ENCODE measurements at places on chromosomes 12 and 14. TPM values are rescaled to one million over a fixed set of nuclear protein-coding genes. Genes with fewer than 3 reads are reported as not detected.

CHST11 gene
- total RNA-seq: 29.0 TPM

- DNase-seq: no peak
Measured at GRCh38 chr12:119423285-119423684, 88.8 kb downstream of the CCDC60 start.

GRCh38 chr12:3225796-3226180, 148.6 kb downstream of the TSPAN9 start:
- no peak for DNase-seq

GRCh38 chr14:57462551-57462950, 31.1 kb downstream of the CCDC198 start:
- no peak for DNase-seq

DNA sequence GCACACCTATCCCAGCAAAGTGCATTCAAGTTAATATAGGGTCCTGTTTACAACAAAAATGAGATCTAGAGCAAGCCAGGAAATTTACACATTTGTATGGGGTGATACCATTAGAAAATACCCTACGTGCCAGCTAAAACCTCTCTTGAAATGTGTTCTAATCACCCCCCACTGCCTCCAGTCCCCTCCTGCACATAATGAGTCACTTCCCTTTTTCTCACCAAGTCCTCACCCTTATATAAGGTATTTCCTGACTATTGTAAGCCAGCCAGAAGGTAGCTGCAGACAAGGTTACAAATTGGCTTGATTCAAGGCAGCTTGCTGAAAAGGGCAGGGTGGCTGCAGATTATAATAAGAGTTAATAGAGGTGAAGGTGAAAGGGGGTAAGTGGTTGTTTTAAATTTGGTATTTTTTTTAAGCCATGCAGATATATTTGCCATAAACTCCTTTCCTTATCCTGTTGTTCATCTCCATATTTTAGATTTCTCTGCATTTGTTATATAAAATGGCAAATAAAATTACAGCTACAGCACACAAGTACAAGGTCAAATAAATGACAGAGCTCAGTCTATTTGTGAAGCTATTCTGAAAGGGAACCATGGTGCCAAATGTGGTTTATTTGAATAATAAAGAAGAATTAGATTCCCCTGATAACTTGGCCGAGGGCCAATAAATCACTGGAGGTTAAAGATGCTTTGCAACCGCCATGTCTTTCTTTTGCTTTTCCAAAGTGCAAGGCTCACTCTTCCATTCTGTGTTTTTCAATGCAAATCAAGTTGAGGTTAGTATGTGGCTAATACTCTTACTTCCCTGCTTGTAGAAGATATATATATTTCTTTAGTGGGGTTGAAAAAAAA, 385.9 kb downstream of the EGLN3 start:
- DNase-seq: no peak

POTEG gene
- total RNA-seq: not detected

KLRB1 gene
- not detected for total RNA-seq

DAAM1 gene
- 182 TPM for total RNA-seq

DNA sequence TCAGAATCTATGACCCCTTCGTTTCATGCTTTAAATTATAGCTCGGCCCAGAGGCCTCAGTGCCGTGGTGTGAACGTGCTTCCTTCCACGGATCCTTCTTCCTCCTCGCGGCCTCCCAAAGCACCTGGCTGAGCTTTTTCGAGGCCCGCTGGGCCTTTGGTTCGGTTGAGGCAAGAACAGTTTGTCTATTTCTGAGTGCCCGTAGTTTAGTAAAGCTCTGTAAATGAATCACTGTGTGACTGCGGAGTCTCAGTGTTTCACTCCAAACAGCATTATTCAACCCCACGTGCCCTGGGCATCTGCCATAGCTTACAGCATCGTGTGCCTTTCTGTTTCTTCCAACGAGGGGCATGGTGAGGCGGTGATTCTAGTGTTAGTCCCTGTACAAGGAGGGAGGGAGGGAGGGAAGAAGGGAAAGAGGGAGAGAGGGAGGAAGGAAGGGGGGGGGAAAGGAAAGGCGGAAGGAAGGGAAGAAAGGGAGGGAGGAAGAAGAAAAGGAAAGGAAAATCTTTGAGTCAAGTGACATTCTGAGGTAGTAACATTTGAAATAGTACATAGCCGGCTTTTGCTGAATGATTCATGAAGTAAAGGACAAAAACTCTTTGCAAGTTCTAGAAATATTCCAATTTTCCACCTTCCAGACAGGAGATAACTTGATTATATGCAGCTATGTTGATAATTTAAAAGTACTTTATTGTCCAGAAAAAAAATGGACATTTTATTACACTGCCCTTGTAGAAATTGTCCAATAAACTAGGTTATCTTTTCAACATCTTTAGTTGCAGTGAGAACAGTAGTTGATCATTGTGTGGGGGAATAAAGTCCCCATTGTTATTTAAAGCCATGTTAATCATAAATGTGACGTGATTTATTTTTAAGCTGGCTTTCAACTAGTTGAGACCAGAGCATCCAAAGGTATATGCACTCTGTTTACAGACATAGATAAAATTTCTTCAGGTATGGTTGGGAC, 1.2 kb upstream of the TRIM9 start:
- peak; percentile 70 for DNase-seq

DNA sequence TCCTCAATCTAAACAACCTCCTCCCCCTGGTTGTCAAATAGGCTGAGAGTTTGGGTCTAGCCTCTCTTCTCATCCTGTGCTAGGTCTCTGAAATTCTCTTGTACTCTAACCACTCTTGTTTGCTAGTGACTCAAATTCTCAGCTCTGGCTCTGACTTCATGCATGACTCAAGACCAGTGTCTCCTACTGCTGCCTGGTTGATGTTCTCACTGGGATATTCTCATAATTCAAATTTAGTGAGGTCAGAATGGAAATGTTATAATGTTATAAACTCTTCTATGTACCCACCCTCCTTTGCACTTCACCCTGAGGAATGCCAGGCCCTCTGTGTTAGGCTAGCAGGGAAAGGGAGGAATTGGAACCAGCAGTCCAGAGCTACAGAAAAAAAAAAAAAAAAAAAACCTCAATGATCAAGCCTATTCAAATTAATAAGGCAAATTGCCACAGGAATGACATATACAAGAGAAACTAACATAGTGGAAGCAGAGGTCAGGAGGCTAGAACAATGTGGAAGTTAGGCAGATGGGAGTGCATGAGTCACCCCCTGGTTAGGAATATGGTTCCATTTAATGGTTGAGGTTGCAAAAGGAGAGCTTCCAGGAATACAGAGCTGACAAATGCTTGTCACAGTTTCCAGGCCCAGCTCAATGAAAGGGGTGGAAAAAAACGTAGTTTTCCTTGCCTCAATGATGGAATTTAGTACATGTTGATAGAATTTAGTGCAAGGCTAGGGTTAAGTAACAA, 459.5 kb downstream of the RMST start:
- no peak for DNase-seq

FGF6 gene
- not detected for total RNA-seq

OAS1 gene
- total RNA-seq: 2.5 TPM

- DNase-seq: no peak
Measured at GRCh38 chr14:21475767-21476522, 814 bp downstream of the RAB2B start.

GRCh38 chr12:114852976-114853529, 169.1 kb upstream of the TBX3 start:
- no peak for DNase-seq

DNA sequence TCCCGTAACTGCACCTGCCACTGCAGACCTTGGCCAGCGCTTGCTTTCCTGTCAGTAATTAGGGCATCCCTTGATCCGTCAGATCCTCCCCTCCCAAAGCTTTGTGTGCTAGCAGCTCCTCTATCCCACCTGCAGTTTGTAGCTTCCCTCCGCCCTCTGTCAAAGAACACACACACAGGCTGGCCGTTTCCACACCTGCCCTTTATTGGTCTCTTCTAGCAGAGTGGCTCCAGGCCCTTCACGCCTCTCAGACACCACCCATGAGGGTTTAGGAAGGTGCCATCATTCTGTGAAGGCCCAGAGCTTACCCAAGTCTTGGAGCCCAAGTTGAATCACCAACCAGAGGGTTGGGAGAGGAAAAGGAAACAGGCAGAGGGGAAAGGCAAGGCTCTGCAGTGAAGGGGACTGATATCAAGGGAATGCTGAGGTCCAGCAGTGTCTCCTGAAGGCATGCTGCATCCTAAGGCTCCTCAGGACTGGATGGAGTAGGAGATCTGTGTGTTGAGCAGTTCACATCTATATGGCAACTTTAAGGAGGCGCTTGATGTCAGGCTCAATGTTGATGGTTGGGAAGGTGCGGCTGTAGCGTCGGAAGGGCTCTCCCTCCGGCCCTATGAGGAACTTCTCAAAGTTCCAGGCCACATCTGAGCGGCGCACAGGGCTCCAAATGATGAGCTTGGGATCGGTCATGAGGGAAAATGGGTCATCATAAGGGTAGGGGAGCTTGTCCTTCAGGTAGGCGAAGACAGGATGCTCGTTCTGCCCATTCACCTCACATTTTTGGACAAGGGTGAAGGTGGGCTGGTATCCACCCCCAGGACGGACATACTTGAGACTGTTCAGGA, 3.4 kb downstream of the GPX2 start:
- no peak for DNase-seq

DNA sequence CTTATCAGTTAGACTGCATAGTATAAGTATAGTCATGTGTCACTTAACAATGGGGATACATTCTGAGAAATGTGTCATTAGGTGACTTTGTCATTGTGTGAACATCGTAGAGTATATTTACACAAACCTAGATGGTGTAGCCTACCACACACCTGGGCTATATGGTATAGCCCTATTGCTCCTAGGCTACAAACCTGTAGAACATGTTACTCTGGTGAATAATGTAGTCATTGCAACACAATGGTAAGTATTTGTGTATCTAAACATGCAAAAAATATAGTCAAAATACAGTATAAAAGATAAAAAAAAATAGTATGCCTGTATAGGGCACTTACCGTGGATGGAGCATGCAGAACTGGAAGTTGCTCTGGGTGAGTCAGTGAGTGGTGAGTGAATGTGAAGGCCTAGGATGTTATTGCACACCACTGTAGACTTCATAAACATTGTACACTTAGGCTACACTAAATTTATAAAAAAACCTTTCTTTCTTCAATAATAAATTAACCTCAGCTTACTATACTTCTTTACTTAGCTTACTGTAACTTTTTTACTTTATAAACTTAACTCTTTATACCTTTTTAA, 40.3 kb upstream of the ANKS1B start:
- no peak for DNase-seq

DNA sequence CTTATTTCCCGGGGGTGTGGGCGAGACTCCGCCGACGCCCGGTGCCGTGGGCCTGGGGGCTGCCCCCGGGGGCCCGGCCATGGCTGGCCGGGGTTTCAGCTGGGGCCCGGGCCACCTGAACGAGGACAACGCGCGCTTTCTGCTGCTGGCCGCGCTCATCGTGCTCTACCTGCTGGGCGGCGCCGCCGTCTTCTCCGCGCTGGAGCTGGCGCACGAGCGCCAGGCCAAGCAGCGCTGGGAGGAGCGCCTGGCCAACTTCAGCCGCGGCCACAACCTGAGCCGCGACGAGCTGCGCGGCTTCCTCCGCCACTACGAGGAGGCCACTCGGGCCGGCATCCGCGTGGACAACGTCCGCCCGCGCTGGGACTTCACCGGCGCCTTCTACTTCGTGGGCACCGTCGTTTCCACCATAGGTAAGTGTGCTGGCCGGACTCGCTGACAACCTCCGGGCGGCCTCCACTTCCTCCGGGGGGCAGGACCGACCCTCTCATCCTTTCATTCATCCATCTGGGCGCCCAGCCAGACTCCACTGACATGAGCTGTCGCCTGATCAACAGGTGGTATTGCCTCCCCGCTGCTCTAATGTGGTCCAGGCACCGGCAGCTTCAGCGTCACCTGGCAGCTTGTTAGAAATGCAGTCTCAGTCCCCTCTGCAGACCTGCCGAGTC, 467 bp downstream of the KCNK13 start:
- no peak for DNase-seq

CFAP54 gene
- 5.9 TPM for total RNA-seq

IFNG gene
- total RNA-seq: not detected

SYCP3 gene
- 0.47 TPM for total RNA-seq

SLC7A8 gene
- 3.4 TPM for total RNA-seq

GRCh38 chr14:33570694-33571310, 380.1 kb downstream of the EGLN3 start:
- no peak for DNase-seq

CNTN1 gene
- total RNA-seq: 385 TPM

MYF6 gene
- 0.47 TPM for total RNA-seq

GRCh38 chr14:71591929-71592328, 340.3 kb upstream of the RGS6 start:
- DNase-seq: no peak

DNA sequence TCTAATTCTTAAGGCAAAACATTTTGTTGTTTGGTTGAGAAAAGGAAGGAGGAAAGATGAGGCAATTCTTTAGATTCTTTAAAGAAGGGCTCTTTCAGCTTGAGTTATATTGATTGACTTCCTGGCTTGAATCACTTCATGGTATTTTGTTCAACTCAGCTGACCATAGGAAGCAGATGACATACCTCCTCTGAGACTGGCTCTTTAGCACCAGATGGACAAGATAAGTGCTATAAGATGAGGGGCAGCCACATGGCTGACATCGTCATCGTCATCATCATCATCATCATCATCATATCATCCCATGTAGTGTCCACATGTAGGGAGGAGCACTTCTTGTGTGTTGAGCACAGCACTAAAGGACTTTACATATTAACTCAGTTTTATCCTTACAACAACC, 81.3 kb downstream of the SSPN start:
- no peak for DNase-seq

- no peak for DNase-seq
Measured at GRCh38 chr14:76309572-76310162, 66.3 kb upstream of the ESRRB start.

- DNase-seq: no peak
Measured at GRCh38 chr12:3446235-3446634, 44.8 kb upstream of the PRMT8 start.

DNA sequence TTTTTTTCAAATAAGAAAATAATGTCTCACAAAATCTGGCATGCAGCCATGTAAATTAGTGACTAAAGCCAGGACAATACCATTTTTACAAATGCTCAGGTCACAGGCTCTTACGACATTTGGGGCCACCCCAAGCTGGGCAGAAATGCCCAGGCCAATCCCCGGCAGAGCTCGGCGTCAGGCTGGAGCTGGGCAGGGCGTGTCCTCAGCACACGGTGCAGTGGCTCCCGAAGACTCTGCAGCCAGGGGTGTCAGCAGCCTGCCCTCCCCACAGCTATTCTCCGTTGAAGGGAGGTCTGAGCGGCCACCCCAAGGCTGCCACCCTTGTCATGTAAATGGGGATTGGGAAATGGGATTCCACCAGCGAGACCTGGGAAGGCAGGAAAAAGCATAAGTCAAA, 158.6 kb downstream of the DICER1 start:
- no peak for DNase-seq

PRPH gene
- total RNA-seq: not detected

Measured in occipital lobe (tissue), 3 donors.